HCEC 1CT (cell line): ENCODE measurements at places on chromosomes 7 and 10.

DNA sequence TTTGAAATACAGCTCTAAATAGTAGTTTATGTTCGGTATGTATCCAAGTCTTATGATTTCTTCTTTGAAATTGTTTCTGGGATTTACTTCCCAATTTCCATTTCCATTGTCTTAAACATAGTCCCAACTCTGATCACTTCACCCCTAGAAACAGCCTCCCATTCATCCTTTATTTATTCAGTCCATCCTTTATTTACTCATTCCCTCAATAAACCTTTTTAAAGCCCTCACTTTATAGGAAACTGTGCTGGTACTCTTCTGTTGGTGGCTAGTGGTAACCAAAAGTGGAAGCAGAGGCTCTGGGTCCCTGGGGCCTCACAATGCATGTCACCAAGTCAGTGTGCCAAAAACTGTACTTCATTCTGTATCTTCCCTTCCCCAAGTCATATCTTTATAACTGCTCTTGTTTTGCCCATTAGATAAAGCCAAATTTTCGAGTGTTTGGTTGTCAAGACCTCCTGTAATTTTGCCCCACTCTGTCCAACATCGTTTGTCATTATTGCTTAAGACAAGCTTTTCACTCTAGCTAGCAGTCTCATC lies 3.9 kb upstream of the EPC1 start:
- no peak for DNase-seq

DNA sequence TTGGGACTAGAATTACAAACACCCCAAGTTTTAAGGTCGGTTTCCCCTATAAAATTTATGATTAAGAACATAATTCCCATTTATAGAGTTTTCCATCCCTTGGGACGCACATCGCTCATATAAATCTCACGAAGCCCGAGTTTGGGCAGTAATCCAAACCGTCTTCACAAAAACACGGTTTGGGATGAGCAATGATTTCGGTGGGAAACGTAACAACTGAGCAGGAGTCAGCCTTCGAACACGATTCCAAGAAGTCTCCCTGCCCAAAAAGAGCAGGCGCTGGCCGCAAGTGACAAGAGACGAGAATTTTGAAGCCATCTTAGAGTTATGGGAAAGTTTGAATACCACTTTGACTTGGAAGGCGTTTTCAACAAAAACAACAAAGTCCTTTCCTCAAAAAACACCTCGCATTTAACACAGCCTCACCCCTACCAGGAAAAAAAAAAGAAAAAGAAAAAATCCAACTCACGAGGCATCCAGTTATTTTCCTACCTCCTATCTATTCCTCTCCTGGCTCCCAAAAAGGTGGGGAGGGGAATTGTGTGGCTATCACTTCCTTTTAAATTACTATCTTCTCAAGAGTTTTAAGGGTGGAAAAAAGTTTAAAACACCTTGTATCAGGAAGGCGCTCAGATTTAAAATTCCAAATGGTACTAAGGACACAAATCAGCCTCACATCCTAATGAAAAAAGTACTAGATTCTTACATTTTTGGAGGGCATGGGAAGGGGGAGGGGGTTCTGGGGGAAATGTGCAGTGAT lies 1.6 kb downstream of the SEPHS1 start:
- peak; percentile 56 for DNase-seq

DNA sequence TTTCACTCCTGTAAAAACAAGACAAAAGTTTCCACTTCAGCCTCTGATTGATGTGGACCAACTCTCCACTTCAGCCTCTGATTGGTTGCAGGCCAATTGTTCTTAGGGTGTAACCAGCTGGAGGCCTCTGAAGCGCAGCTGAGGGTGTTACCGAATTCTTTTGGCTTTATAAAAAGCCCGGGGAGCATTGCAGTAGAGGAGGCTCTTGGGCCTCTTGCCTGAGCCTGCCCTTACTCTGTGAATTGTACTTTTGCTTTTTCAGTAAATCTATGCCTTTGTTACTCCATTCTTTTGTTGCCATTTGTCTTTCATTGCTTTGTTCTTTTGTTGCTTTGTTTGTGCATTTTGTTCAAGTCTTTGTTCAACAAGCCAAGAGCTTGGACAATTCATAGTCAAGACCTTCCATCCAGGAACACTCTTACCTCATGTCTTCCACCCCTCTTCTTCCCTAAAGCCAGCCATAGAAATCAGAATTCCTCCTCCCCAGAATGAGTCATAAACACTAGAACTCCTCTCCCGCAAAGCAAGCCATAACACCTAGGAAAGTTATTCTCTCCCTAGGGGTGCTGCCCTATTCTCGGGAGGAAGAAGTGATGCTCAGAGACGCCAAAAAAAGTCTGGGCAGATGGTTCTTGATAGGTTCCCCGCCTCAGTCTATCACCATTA lies 53.5 kb upstream of the ARMC3 start:
- DNase-seq, result no peak

GRCh38 chr7:114777288-114777687 lies 144.6 kb upstream of the MDFIC start:
- no peak for DNase-seq

DNA sequence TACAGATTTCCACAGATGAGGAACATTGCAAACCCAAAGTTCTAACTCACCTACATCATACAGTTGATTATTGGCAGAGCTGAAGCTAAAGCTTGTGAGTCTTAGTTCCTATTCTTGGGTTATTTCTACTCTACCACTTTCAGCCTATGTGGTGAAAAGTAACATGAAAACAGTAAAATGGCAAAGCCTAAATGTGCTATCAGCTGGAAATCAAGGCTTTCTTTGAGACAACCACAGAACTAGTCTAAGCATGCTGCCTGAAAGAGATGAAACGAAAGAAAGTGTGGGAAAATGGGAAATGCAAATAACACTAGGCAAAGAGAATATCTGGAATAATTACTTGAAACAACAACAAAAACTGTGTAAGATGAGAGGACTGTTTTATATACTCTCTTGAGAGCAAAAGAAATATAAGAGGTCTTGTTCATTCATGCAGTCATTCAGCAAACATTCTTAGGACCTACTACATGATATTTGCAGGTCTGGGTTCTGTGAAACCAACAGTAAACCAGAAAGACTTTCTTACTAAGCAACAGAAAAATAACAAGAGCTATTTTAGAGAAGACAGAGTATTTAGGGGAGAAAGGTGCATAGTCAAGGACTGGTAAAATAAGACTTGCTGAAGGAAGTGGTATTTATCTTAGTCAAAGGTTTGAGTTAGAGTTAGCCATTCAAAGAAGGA lies 437.1 kb downstream of the HTR7 start:
- no peak for DNase-seq

DNA sequence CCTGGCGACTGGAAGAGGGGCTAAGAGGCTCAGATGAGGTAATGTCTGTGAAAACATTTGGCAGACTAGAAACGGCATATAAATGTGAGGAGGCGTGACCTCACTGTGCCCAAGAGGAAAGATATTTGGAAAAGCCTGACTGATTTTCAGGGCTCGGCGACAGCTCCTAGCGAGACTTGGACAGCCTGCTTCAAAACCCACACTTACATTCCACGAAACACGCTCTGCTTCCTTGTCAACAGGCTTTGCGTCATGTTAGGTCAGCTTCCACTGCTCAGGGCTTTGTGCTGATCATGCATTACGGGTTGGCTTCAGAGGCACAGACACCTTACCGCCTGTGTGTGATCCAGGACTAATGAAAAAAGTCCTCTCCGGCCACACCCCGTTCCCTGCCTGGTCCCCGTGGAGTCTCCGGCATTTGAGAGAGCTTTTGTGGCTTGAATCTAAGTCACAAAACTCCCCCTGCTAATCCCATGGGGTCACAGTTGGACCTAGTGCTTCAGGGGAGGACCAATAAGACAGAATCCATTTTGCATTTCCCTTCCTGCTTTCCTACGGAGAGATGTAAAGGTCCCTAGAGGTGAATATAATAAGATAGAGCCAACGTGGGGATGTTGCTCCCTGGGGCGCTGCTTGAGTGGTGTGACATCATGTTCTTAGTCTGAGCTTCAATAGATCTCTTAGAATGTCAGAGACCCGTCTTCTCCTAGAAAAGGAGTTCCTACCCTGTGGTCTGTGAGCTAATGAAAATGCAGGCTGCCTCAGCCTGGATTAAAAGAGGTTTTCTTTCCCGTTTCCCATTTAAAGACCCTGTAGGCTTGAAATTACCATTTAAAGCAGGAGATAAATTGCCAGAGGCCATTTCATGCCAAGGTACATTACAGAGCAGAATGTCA lies 25.5 kb downstream of the FGFBP3 start:
- DNase-seq, result no peak

- DNase-seq, result no peak
These were observed 1.1 kb downstream of the DENND11 start for GRCh38 chr7:141700848-141701371.
